ENCODE measurements at places on chromosomes 1 and 21.

- no peak for DNase-seq
Measured at GRCh38 chr1:112464501-112464900, 44.3 kb upstream of the WNT2B start.

DNA sequence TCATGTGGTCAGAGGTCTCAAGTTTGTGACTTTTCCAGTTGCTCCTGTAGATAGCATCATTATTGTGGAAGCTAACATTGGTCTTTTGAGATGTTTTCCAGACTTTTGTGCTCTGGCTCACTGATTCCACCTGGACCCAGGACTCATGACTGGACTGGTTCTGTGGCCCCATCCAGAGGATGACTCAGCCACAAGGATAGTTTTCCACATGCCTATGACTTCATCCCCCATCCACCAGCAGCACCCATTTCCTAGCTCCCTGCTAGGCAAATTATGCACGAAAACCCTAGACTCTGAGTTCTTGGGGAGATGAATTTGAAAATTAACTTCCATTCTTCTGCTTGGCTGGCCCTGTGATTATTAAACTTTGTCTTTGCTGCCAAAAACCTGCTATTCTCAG is 949.3 kb downstream of the MRPL39 start:
- no peak for DNase-seq

DNA sequence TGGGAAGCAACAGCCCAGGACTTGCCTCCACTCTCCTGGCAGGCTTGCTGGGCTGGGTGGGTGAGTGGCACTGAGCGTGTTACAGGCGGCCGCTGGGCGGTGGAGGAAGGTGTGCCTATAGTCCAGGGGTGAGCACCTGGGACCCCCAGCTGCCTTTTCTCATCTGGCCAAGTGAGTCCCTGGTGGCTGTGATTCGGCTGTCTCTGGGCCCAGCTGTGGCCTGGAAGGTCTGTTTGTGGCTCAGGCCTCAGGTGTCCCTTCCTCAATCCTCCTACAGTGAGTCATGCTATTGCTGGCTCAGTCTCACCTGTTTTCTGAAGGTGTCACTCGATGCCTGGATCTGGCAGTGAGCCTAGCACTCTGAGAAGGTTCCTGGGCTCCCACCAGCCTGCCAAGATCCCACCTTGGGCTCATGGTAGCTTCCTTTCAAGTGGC is 564.2 kb downstream of the PTPRU start:
- DNase-seq: no peak

- no peak for DNase-seq
Measured at GRCh38 chr1:27864264-27864895, 8.0 kb upstream of the THEMIS2 start.

GRCh38 chr1:42949312-42950115 is 9.2 kb downstream of the SLC2A1 start:
- DNase-seq: no peak

GRCh38 chr21:43305811-43306311 is 121.1 kb downstream of the SIK1 start:
- no peak for DNase-seq

GRCh38 chr1:53705446-53706096 is 33.4 kb downstream of the GLIS1 start:
- no peak for DNase-seq

DNA sequence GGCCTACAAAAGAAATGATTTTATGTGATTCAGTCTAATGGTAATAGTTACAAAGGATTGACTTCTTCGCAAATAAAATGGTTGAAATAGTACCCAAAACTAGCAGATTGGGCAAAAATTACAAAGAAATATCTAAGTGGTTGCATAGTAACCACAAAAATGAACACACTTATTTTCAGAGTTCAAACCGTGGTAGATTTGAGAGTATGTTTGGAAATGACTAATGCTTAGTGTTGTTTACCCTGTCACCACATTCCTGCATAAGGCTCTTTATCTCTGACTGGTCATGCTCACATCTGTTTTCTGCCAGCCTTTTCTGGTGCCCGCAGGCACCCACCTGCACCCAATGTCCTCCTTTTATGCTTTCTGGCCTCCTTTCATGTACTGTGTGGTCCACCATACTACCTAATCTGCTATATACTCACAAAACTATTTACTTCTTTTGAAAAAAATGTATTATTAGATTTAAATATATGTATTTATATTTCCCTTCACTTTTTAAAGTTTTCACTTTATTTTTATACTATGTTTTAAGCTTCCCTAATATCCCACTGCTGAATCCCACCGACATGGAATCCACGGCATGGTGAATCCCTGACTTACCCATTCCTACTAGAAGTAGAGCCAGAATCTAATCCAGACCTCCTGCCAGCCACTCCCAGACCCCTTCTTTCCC is 30.3 kb downstream of the PTPRC start:
- peak; percentile 89 for DNase-seq

DNA sequence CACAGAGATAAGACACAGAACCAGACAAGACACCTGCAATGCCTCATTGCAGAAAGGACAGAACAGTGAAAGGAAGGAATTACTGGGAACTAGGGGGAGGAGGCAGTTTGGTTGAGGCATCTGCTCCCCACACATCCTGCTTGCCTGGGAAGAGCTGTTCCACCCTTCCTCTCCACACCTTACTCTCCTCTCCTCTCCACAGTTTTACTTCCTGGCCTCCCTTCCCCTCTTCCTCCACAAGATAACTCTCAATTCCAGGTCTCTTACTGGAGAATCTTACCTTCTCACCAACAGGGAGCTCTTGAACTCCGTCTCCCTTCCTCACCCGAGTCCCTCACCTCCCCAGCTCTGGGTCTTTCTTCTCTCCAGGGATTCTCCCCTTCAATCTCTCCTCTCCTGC is 2.1 kb downstream of the ELOVL1 start:
- no peak for DNase-seq

DNA sequence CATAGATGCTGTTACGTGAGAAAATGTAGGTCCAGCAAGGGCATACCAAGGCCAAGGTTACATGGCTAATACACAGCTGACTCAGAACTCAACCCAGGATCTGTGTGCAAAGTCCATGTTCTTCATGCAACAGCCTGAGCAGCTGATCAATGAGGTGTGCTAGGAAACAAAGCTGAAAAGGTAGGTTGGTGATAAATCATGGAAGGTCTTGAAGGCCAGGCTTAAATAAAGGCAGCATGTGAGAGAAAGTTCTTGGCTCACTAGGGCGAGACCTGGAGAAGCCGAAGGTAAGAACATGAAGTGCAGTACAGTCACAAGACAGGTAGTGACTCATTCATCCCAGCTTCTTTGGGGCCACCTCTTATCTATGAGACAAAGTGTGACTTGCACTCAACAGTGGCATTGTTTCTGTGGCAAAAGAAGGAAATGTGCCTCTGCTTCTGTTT is 33.4 kb downstream of the TLR5 start:
- no peak for DNase-seq

GRCh38 chr1:89927478-89927877 is 67.4 kb upstream of the ZNF326 start:
- DNase-seq: no peak

- no peak for DNase-seq
Measured at GRCh38 chr1:7278045-7278444, 492.8 kb downstream of the CAMTA1 start.

DNA sequence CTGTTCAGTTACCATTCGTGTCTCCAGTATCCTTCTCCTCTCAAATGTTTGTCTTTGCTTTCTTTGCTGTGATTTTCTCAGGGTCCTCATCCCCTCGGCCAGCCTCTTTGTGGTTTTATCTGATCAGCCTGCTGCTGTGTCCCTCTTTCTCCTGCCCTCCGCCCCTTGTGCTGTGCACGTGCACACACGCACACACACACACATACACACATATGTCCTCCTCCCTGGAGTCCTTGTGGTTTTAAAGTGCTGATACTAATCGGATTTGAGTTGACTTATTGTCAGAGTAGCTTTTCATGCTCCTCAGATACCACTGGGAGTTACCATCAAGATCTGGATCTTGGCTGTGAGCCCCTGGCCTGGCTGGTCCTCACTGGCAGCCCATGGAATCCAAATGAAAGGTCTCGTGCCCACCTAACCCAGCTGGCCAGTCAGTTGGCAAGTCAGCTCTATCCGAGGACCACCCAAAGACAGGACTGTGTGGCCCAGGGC is 34.1 kb downstream of the QSOX1 start:
- no peak for DNase-seq

- no peak for DNase-seq
Measured at GRCh38 chr1:220012259-220012658, 34.0 kb downstream of the EPRS1 start.

DNA sequence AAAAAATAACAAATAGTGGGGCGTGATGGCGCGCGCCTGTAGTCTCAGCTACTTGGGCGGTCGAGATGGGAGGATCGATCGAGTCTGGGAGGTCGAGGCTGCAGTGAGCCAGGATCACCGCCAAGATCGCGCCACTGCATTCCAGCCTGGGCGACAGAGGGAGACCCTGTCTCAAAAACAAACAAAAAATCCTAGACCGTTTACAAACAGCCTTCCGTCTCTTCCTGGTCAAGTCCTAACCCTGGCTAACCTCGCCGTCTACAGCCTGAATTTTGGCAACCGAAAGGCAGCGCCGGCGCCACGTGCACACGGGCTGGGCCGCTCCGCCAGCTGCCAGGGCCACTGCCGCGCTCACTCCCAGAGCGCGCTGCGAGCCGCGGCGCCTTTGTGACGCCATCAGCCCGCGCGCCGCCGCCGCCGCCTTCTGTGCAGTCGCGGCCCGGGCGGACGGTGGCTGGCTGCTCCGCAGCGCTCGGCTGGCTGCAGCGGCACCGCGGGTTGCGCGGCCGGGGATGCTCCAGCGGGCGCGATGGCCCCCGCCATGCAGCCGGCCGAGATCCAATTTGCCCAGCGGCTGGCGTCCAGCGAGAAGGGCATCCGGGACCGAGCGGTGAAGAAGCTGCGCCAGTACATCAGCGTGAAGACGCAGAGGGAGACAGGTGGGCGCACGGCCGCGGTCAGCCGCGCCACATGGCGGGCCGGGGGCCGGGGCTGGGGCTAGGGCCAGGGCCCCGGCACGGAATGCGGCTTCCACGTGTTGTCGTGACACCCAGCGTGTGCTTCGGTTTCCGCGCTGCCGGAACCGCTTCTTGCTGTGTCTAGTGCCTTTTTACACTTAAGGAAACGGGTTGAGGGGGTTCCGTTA is at the start of the genes HSF2BP and RRP1B:
HSF2BP (minus strand) TSS at position 353 of the 865 bp plus-strand sequence. CDS start 1,392 bp downstream, outside the sequence.
RRP1B (plus strand) TSS at position 425 of the 865 bp plus-strand sequence; CDS start at position 530, 105 bp downstream.
- no peak for DNase-seq

GRCh38 chr1:8423269-8423691 is 105.4 kb downstream of the SLC45A1 start:
- DNase-seq: no peak

- DNase-seq: no peak
Measured at GRCh38 chr1:236356141-236356540, 37.9 kb upstream of the EDARADD start.

- no peak for DNase-seq
Measured at GRCh38 chr1:241213139-241213538, 143.9 kb downstream of the RGS7 start.

DNA sequence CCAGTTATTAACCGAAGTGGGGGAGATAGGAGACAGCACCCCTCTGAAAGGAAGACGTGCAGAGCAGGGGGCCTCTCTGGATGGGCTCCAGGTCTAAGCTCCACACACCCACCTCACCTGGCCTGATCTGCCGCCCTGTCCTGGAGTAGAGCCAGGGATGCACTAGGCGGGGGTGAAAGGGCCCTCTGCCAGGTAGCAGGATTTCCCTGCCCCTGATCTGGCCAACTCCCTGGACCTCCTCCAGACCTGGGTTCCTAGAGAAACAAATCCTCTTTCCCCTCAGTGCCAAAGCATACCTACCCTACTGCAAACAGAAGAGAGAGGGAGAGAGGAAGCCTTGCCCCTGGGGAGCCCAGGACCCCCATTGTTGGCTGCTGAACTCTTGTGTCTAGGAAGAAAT is 2.0 kb downstream of the CRABP2 start:
- no peak for DNase-seq

- DNase-seq: peak; percentile 69
Measured at GRCh38 chr1:65681096-65681495, 111.6 kb upstream of the PDE4B start.

DNA sequence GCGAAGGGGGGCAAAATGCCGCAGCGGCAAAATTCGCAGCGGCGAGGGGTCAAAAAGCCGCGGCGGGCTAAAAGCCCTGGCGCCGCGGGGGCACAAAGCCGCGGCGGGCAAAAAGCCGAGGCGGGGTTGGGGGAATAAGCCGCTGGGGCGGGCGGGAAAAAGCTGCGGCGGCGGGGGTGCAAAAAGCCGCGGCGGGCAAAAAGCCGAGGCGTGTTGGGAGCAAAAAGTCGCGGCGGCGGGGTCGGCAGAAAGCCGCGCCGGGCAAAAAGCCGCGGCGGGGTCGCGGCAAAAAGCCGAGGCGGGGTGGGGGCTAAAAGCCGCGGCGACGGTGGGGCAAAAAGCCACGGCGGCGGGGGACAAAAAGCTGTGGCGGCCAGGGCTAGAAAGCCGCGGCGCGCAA is 3902.5 kb downstream of the SRGAP2C start:
- no peak for DNase-seq

DNA sequence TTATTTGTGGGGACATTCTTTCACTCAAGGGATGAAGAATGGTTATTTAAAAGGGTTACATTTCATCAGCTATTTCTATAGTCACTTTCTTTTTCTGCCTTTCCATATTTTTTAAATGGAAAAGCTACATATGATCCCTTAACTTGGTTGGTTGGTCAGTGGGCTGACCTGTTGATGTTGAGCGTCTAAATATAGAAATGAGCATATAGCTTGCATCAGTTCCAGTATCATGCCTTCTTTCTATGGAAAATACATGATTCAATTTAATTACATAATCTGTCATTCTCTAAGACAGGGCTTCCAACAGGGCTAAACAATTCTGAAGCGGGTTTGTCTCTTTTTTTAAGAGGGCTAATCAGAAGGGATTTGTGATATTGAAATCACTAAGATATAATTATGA is 40.6 kb downstream of the TYW3 start:
- no peak for DNase-seq

DNA sequence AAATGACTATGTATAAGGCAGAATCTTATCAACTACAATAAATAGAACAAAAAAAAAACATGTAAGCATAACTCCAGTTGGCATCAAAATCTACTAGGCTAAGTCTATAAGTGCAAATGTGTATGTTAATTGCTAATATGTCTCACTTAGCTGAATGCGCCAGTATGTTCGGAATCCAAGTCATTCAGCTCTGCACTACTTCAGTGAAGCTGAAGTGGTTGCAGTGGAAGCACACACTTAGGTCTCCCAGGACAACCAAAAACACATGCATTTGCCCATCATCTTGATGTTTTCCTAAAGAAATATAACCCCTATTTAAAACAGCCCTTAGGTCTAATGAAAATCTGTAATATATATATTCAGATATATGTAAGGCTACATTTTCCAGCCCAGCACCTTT is 41.0 kb upstream of the RGS2 start:
- no peak for DNase-seq

DNA sequence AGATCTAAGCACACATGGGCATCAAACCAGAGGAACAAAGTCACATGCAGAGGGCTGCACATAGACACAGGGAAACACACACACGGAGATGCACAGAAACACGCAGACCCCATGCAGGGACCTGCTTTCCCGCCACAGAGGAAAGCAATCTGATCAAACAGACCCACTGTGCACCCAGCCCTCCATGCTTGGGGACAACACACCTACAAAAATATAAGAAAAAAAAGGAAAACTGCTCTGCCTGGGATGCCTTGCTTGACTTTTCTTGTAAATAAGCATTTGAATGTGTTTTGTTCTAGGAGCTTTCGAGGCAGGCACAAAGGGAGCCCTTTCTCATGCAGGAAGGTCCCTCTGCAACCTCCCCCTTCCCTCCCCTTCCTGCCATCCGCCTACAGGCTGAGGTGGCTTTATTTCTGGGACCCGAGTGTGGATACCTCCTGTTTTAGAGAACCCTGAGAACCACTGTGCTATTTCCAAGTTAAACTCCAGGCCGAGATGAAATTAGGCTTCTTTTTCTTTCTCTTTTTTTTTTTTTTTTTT is 3.5 kb upstream of the ICMT start:
- DNase-seq: no peak

GRCh38 chr1:187474336-187474735 is 645.6 kb downstream of the PLA2G4A start:
- DNase-seq: no peak
